Fibroblast of lung (primary cell): ENCODE measurements at places on chromosomes 13 and 19. TPM values are rescaled to one million over a fixed set of nuclear protein-coding genes. Genes with fewer than 3 reads are reported as not detected.

DNA sequence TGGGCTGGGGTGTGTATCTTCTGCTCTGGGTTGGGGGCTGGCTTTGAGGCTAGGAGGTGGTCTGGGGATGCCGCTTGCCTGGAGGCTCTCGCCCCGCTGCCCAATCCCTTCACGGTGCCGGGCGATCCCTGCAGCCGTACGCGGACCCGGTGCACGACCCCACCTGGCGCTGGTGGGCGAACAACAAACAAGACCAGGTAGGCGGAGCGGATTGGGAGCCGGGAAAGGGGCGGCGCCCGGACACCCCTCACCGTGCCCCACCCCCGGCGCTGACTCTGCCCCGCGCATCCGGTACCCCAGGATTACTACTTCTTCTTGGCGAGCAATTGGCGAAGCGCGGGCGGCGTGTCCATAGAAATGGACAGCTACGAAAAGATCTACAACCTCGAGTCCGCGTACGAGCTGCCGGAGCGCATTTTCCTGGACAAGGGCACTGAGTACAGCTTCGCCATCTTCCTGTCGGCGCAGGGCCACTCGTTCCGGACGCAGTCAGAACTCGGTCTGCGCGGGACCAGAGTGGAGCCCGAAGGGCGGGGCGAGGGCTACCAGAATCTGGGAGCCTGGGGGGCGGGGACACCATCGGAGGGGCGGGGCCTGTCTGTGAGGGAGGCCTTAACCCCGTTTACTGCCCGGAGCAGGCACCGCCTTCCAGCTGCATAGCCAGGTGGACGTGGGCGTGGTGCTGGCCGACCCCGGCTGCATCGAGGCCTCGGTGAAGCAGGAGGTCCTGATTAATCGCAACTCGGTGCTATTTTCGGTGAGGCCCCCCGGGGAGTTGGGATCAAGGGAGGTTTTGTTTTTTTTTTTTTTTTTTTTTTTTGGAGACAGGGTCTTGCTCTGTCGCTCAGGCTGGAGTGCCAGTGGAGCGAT is 12.1 kb upstream of the PSMD8 start:
- DNase-seq = peak; percentile 54

GRCh38 chr19:54430306-54431254 is 15.3 kb downstream of the TTYH1 start:
- DNase-seq = peak; percentile 28

DNA sequence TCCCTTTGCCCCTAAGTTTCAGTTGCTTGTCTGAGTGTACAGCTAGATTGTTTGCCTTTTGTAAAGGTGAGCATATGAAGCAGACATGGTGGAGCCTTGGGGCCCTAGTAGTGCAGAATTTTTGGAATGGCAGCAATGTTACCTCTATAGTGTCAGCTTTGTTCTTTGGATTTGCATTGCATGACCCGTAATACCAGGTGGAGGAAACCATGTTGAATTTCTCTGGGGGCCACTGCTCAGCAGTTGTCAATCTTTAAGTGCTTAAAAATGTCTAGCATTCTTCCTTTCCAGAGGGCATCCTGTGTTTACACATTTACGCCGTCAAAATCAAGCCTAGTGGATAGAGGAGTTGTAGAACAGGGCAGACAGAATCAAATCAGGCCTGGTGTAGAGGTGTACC is 303.3 kb downstream of the ATP8A2 start:
- no peak for DNase-seq

DNA sequence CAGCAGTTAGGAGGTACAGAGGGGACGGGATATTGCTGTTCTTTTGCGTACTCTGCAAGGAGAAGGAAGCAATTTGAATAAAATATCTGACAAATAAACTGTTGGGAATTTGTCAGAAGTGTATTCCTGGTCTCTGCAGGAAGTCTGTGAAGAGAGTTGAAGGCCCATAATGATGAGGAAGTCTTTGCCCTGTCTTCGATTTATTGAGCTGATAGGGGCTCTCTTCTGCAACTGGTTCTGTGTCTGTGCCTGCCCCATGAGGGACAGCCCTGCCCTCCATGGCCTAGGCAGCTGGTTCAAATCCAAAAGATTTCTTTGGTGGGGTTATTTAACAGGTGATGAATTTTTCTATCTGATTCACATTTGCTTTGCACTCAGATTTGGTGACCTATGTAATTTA is 339.7 kb upstream of the EDNRB start:
- DNase-seq = no peak

GRCh38 chr13:43876366-43876765 is 3.2 kb downstream of the CCDC122 start:
- DNase-seq = no peak

DNA sequence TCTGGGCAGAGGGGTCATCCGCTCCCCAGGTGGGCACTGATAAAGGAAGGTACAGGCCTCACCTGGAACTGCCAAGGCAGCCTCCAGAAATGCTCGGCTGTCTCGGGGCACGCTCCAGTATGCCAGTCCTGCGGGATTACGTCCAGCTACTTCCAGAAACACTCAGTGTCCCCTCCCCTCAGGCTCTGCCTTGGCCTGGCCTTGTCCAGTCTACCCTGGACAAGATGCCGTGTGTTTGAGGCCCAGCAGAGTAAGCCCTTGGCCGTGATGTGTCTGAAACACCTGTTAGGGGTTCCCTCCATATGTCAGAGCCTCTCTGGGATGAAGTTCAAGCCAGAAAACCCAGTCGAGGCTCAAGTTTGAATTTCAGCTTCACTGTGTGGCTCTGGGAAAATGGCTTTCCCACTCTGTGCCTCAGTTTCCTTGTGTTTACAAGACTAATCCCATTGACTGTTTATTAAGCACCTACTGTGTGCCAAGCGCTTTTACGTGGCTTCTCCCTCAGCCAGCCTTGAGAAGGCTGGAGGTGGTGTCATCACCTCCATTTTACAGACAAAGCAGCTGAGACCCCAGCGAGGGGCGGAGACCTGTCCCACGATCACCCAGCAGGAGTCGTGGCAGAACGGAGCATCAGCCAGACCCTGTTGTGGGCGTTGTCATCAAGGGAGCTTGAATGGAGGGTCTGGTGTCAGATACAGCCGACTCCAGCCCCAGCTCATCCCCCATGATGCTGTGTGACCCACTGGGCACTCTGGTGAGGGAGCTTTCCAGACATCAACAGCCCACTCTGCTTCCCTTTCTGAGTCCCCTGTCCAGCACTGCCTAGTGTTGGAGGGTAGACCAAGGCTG is 2.0 kb upstream of the PIK3R2 start:
- no peak for DNase-seq

DNA sequence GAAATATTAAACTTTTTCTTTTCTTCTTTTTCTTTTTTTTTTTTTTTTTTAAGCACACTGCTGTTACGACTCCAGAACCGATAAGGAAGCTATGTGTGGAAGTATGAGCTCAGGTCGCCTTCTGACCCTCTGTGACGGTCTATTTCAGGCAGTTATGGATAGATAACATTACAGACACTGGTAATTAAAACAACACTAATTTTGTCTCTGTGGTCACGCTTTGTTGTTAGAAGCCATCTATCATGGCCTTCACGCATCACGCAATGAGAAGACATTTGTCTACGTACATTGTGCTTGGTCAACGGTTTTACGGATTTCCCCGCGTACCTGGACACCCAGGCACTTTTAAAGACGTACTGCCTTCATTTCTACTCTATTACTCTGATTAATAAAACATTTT is 306.0 kb upstream of the ZNF507 start:
- DNase-seq = no peak

GRCh38 chr19:11538232-11539036 is at the start of gene CNN1:
CNN1 (plus strand) TSS chr19:11538851; CDS start chr19:11538928, 77 bp downstream.
- DNase-seq = peak; percentile 39

GRCh38 chr19:32599736-32600157 is 18.8 kb downstream of the PDCD5 start:
- DNase-seq = peak; percentile 74

DNA sequence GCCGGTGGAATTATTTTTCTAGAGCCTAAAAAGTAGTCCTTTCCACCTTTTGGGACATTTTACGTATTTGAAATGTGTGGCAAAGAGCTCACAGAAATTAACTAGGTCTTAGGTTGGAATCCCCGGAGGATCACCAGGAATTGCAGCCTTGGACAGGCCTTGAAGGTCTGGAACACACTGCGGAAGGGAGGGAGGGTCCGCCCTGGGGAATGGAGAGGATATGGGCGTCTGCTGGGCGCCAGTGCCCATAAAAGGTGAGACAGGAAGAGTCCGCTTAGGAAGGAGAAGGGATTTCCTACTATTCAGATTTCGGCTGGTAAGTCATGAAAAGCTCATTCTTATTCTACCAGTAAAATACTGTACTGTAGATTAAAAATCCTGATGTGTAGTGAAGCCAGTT is 111.9 kb downstream of the COL4A2 start:
- no peak for DNase-seq

GRCh38 chr13:25930653-25931052 is 121.2 kb downstream of the SHISA2 start:
- DNase-seq = no peak

- no peak for DNase-seq
Observed at GRCh38 chr19:19743176-19743575, 10.3 kb upstream of the ZNF14 start.

- DNase-seq = no peak
Observed at GRCh38 chr13:48570216-48570828, 37.4 kb upstream of the RCBTB2 start.

DNA sequence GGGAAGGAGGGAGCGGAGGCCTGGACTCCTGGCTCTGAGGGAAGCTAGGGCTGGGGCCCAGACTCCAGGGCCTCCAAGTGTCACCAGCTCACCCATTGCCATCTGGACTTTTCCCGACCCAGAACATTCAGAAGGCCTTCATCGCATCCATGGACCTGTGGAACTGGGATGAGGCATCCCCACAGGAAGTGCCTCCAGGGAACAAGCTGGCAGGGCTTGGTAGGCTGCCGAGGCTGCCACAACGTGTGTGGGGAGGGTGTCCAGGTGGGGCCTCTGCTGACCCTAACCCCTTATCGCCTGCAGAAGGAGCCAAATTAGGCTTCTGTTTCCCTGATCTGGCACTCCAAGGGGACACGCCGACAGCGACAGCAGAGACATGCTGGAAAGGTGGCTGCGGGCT is 767 bp downstream of the ETV2 start:
- no peak for DNase-seq

- DNase-seq = no peak
Observed at GRCh38 chr19:31444931-31445330, 95.7 kb upstream of the TSHZ3 start.

DNA sequence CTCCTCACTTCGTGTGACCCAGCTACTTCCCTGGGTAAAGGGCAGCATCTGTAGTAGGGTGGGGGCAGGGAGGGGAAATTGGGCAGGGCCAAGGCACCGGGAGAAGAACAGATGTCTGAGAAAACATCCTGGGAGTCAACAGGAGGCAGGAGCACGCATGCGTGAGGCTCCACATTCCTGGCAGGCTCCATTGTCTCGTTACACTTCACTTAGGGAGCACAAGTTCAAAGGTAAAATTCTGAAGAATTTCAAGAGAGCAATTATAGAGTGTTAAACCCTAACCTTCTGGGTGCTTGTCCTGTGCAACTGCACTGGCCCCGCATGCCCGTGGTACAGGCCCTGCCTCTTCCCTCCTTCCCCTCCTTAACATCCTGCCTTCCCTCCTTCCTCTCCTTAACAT is 79.6 kb upstream of the POMP start:
- no peak for DNase-seq

DNA sequence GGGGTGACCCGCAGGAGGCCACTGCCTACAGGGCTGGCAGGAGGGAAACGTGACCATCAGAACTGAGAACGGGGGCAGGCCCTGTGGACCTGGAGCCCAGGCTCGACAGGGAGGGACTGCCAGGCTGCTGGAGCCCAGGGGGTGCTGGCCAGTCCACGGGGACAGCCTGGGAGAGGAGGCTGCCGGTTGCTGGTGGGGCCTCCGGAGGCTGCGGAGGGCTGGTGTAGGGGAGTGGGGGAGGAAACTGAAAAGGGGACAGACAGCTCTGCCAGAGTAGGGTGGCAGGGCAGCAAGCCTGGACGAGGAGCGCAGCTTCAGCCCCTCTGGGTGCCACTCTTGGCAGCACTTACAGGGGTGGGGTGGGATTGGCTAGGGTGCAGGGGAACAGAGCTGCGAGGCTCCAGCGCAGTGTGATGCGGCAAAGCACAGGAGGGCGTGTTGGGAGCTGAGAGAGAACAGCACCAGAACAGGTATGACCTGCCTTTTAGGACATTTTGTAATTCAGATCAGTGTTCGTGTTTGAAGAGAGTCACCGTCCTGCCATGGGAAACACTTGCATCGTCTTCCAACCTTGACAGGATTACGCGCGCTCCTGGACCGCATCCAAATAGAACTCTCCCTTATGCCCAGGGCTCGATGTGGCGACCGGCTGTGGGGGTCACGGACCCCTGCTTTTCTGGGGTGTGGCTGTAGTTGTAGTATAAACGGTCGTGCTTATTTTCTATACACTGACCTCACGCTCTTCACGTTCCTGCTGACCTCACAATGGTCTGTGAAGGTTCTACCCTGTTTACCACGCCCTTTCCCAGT is 19.9 kb upstream of the ARHGEF7 start:
- no peak for DNase-seq

DNA sequence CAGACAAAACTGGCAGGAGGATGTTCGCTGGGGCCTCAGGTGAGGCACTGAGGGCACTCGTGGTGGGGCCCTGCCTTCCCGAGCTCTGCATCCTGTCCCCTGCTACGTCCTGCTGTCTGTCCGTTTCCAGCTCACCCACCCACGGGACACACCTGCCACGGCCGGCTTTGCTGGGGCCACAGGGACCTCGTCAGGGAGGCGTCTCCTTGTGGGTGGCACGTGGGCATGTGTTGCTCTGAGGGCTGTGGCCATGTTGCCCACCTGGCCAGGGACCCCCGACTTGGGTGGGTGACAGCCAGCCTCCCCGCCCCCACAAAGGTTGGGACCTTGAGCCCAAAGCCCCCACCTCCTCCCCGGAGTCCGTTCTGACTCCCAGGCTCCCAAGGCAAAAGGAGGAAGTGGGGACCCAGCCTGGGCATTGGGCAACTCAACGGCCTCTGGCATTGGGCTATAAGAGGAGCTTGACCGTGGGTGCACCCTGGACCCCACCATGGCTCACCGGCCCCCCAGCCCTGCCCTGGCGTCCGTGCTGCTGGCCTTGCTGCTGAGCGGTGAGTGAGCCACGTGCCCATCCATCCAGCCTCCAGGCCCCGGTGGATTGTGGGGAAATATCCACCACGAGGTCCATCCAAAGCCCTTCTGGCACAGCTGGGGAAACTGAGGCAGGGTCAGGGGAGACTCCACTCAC is at the start of gene PRTN3:
PRTN3 (plus strand) TSS at position 481 of the 688 bp plus-strand sequence; CDS start at position 491, 10 bp downstream.
- no peak for DNase-seq

- DNase-seq = no peak
Observed at GRCh38 chr19:18781885-18782527, 9.1 kb downstream of the COMP start.

- no peak for DNase-seq
Observed at GRCh38 chr13:102688306-102688973, 6.4 kb downstream of the METTL21C start.

RFPL4AL1 gene
- not detected in 2 replicates for total RNA-seq

KLK14 gene
- not detected in 2 replicates for total RNA-seq

CGB2 gene
- not detected in 2 replicates for total RNA-seq

HIF3A gene
- total RNA-seq = 0.77 and 1.5 TPM in 2 replicates

ZNF544 gene
- 34.4 and 40.8 TPM in 2 replicates for total RNA-seq

CYP2B6 gene
- not detected in 2 replicates for total RNA-seq

OR4F17 gene
- not detected in 2 replicates for total RNA-seq
